ENCODE measurements at places on chromosomes 11 and 22. TPM values are rescaled to one million over a fixed set of nuclear protein-coding genes. Genes with fewer than 3 reads are reported as not detected.
A peak's percentile ranks its signal among the peaks of the same experiment; 100 is the strongest.

Gene CADM1
- total RNA-seq = 12.3 TPM

GRCh38 chr11:74478877-74479731, 11.8 kb upstream of the KCNE3 start:
- H3K36me3 ChIP-seq = no peaks in the 10 kb centered on the region
- no peak overlapping the region for H3K4me3 ChIP-seq
- DNase-seq = no peak
- H3K4me1 ChIP-seq = no peaks in the 10 kb centered on the region
- H3K27ac ChIP-seq = no peak overlapping the region
- H3K27me3 ChIP-seq = no peaks in the 10 kb centered on the region

- H3K4me3 ChIP-seq = no peak overlapping the region
- peaks cover 31% of the 10 kb centered on the region for H3K4me1 ChIP-seq
- H3K27me3 ChIP-seq = no peaks in the 10 kb centered on the region
- no peak for DNase-seq
- H3K27ac ChIP-seq = peak overlapping the region; percentile 89
- H3K36me3 ChIP-seq = no peaks in the 10 kb centered on the region
Measured at GRCh38 chr11:63535734-63536133, 874 bp upstream of the PLAAT4 start.

DNA sequence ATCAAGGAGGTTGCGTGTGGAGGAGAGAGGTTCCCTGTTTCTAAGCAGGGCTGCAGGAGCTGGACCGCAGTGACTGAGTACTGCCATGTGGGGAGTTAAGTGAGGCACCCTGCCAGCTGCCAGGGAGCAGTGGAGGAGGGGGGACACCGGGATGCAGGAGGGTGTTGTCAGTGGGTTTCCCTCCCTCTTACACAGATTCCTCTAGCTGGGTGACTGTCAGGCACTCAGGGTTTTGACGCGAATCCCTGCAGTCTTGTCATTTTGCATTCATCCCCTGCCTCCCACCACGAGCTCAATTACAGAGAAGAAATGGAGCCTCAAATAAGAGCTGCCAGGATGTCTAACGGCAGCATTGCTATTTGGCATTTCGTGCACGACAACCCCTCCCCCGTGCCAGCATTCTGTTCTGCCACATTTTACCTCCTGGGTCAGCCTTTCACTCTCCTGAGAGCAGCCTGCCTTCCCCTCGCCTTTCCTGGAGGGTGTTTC, 119.8 kb upstream of the SORL1-AS1 start:
- DNase-seq = no peak
- H3K27ac ChIP-seq = no peak overlapping the region
- H3K4me1 ChIP-seq = no peaks in the 10 kb centered on the region
- peaks cover 17% of the 10 kb centered on the region for H3K27me3 ChIP-seq
- H3K36me3 ChIP-seq = peaks cover 48% of the 10 kb centered on the region
- no peak overlapping the region for H3K4me3 ChIP-seq

DNA sequence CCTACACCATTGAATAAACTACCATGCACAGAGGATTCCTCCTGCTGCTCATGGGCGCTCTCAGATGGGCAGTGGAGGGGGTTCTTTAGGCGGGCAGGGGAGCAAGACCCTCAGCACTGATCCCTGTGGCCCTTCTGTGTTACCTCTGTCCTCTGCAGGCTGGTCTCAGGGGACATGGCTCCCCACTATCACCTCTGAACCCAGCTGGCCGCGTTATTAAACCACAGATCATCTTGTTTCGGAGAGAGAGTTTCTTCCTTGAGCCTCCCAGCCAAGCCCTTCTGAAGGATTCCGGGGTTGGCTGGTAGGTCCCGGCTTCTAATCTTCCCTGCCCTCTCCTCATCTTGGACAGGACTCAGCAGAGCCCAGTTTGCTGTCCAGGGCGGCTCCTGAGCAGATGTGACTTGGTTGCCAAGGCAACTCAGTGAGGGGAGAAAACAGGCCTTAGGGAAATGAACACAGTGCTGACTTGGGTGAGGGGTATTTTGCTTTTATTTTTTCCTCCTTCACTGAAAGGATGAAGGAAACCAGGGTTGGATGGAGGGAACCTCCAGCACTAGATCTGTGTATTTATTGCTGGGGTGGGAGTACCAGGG, 13.3 kb downstream of the APOL3 start:
- H3K36me3 ChIP-seq = peaks cover 64% of the 10 kb centered on the region
- peaks cover 70% of the 10 kb centered on the region for H3K4me1 ChIP-seq
- no peak overlapping the region for H3K4me3 ChIP-seq
- no peak for DNase-seq
- no peak overlapping the region for H3K27ac ChIP-seq
- no peaks in the 10 kb centered on the region for H3K27me3 ChIP-seq

Gene IFITM1
- total RNA-seq = 333 TPM

Gene NEAT1
- 950 TPM for total RNA-seq

Gene PAX6
- not detected for total RNA-seq

DNA sequence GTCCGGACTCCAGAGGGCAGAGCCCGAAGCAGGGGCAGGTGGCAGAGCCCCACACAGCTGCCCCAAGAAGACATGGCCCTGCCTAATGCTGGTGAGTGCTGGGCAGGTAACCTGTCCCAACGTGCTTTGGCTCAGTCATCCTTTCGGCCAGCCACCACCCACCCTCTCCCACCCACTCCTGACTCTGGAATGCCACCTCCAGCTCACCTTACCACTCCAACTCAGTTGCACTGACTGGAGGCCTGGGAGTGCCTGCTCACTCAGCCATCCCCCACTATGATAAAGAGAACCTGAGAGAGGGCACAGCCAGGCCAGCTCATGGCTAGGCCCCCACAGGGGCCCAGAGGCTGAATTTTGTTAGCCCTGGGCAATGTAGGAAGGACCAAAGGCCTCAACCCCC, 53.8 kb upstream of the MPEG1 start:
- peaks cover 38% of the 10 kb centered on the region for H3K4me1 ChIP-seq
- H3K36me3 ChIP-seq = no peaks in the 10 kb centered on the region
- H3K4me3 ChIP-seq = no peak overlapping the region

DNA sequence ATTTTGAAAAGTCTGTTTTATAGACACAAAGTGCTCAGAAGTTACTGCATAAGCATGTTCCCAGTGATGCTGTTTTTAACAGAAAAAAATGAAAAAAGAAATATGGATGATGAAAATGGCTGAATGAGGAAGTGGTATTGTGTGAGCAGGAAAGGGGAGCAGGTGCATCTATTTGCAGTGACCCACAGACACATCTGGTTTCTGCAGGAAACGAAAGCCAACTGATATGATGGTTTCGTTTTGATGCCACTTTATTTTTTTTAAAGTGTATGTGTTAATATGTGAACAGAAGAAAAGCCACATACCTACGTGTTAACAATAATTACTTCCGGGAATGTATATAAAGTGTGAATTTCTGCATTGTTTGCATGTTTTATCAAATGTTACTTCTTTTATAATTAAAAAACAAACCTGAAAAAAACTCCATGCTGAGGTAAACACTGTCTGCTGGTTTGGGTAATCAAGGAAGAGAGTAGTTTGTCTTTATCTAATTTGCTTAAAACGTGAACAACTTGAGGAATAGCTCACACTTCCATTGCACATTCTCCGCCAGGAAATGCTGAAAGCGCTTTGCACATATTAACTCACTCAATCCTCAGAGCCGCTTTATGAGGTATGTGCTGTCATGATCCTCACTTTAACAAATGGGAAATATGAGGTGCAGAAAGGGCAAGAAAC, 1335.9 kb downstream of the TBC1D22A start:
- H3K27ac ChIP-seq = peak overlapping the region; percentile 90
- no peak for DNase-seq
- no peak overlapping the region for H3K4me3 ChIP-seq
- H3K36me3 ChIP-seq = no peaks in the 10 kb centered on the region

Gene TCN1
- 12.8 TPM for total RNA-seq

Gene MTFP1
- 36.8 TPM for total RNA-seq

GRCh38 chr22:45775569-45776312, 104.1 kb downstream of the ATXN10 start:
- no peak overlapping the region for H3K4me3 ChIP-seq
- no peak for DNase-seq
- H3K36me3 ChIP-seq = peaks cover 16% of the 10 kb centered on the region
- H3K27ac ChIP-seq = peak overlapping the region; percentile 19

GRCh38 chr11:121578251-121578976, 125.6 kb upstream of the SORL1-AS1 start:
- H3K36me3 ChIP-seq = no peaks in the 10 kb centered on the region
- no peak overlapping the region for H3K27ac ChIP-seq
- H3K27me3 ChIP-seq = no peaks in the 10 kb centered on the region
- peaks cover 6% of the 10 kb centered on the region for H3K4me1 ChIP-seq
- no peak overlapping the region for H3K4me3 ChIP-seq

DNA sequence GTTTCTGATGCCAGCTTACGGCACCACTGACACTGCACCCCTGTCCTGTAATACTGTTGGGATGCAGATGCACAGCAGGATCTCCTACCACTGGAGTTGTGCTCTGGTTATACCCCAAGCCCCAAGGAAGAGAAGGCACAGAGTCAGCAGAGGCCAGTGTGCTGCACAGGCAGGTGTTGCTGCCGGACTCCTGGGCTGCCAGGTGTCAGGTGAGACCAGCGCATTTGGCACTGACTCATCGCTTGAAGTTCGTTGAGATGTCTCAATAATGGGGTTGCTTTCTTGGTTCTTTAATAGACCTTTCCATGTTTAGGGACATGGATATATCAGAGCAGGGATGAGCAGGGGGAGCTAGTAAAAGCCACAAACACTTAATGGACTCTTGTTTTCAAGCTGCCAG, 75.7 kb upstream of the TTC12 start:
- H3K36me3 ChIP-seq = no peaks in the 10 kb centered on the region
- peaks cover 6% of the 10 kb centered on the region for H3K4me1 ChIP-seq
- H3K27ac ChIP-seq = no peak overlapping the region
- no peak for DNase-seq
- H3K4me3 ChIP-seq = no peak overlapping the region
- H3K27me3 ChIP-seq = peaks cover 4% of the 10 kb centered on the region

Gene NDUFS8
- total RNA-seq = 91.5 TPM

Gene UPK3A
- 0.79 TPM for total RNA-seq

DNA sequence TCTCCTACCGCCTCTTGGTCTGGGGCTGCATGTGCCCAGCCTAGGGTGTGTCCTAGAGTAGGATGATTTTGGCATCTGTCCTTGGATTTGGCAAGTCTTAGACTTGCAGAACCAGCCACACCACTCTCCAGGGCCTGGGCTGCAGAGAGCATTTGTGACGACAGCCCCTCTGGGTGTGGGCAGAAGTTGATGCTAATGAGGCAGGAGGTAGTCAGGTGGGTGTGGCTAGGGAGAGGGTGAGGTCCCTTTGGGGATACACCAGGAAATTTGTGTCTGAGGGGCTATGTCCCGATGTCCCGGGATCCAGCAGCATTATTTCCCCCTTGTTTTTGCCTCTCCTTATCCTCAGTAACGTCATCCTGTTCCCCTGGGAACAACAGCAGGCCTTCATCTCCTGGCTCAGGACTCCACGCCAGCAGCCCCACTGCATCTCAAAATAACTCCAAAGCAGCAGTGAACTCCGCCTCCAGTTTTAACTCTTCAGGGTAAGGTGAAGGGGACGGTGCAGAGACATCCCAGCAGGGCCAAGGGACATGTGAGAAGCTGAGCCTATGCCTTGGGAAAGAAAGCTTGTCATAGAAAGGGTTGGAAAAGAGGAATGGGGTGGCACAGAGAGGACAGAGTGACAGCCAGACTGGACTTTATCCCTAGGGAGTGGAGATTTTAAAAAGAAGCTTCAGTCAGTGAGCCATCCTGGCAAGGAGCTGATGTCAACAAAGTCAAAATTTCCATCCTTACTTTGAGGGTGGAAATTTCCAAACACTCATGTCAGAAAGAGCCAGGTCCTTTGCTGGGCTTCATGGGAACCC, 8.0 kb upstream of the TLCD5 start:
- no peak for DNase-seq
- no peak overlapping the region for H3K4me3 ChIP-seq
- peaks cover 45% of the 10 kb centered on the region for H3K27me3 ChIP-seq

Gene MS4A2
- not detected for total RNA-seq

GRCh38 chr11:129364143-129364654, 11.4 kb upstream of the BARX2 start:
- no peak overlapping the region for H3K4me3 ChIP-seq
- H3K27ac ChIP-seq = no peak overlapping the region
- no peaks in the 10 kb centered on the region for H3K36me3 ChIP-seq
- no peaks in the 10 kb centered on the region for H3K4me1 ChIP-seq
- H3K27me3 ChIP-seq = no peaks in the 10 kb centered on the region

DNA sequence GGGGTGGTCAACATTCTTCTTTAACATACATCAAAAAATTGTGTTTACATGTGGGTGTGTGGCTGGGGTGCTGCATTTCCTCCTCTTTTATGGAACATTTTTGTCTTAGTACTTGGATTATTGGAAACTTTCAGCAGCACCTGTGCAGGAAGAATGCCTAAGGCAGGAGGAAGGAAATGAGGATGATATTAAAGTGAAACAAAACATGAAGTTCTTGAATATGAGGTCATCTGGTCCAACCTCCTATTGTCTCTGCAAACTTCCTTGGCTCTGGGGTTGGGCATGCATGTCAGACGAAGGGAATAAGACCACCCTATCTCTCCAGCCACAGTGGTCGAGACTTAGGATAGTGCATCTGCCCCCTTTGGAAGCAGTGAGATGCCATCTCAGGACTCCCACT, 20.6 kb upstream of the OR9Q1 start:
- no peaks in the 10 kb centered on the region for H3K4me1 ChIP-seq
- no peaks in the 10 kb centered on the region for H3K36me3 ChIP-seq
- DNase-seq = no peak
- H3K4me3 ChIP-seq = no peak overlapping the region
- H3K27ac ChIP-seq = no peak overlapping the region

Gene FREY1
- total RNA-seq = not detected

GRCh38 chr22:33871935-33872334, 48.3 kb downstream of the LARGE1 start:
- H3K27ac ChIP-seq = no peak overlapping the region
- DNase-seq = no peak
- H3K36me3 ChIP-seq = no peaks in the 10 kb centered on the region

DNA sequence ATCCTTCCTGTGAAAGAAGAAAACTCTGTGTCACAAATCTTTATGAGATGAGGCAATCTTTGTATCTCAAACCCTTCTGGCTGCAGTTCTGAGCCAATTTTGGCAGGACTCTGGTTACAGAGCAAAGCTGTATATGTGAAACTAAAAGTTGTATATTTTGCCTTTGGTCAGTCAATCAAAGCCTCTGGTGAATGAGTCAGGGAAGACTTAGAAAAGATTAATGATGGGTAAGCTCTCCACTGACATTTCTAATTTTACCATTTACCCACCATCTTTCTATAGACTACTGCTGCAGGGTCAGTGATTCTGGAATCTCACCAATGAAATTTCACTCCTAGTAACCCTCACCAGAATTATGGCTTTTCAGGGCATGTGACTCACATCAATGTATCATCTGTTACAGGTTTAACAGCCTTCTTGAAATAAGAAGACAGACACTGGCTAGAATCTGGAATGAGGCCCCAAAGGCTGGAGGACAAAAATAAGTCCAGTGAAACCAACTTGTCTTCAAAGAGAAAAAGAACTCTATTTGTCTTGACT, 43.3 kb downstream of the USP35 start:
- no peak overlapping the region for H3K4me3 ChIP-seq
- H3K27ac ChIP-seq = peak overlapping the region; percentile 18
- no peaks in the 10 kb centered on the region for H3K36me3 ChIP-seq
- no peaks in the 10 kb centered on the region for H3K27me3 ChIP-seq
- DNase-seq = no peak

All from spleen (tissue), 13 donors.